ENCODE measurements at places on chromosomes 2 and 18.

DNA sequence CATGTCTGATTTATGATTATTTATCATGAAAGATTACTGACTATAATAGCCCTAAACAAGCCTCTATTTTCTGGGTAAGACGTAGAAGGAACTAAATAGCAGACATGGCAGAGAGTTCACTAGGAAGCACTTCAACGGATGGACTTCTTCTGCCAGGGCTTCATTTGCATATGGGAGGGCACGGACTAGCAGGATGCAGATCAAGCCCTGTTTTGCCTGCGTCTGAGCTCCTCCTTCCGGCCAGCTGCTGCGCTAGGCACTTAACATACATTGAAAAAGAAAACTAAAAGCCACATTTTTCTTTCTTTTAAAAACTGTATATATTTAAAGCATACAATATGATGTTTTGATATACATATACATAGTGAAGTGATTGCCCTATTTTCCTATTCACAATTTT is 340.0 kb upstream of the MEX3C start:
- DNase-seq: peak; percentile 40

DNA sequence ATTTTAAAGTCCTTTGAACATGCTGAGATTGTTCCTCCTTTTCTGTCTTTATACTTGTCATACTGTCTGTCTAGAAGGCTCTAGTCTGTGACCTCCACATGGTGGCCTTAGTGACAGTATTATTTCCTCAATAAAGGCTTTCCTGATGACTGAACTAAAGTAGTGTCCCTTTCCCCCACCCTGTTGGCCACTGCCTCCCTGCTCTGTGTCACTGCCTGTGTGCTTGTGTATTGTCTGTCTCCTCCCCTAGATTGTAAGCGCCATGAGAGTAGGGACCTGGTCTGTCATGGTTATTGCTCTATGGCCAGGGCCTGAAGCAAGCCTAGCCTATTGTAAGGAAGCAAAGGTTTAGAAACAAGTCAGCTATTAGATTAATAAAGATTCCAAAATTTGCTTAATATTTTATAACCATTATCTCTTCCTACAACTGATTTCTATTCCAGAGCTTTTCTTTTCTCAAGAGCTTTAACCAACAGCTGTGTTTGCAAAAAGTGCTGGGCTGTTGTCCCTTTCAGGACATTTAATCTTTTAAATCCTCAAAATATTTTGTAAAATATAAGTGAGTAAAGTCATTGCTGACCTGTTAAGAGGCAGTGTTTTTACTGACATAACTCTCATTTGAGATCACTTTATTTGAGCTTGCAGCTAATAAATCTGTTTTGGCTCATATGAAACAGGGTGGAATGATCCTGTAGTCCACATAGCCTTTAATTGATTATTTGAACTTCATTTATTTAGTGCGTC is 35.5 kb downstream of the DIS3L2 start:
- peak; percentile 77 for DNase-seq

GRCh38 chr2:105538840-105539239 is 140.0 kb upstream of the FHL2 start:
- no peak for DNase-seq

- peak; percentile 35 for DNase-seq
Measured at GRCh38 chr2:69559442-69560146, 83.9 kb downstream of the AAK1 start.

- no peak for DNase-seq
Measured at GRCh38 chr18:26448714-26449159, 99.6 kb downstream of the KCTD1 start.

- peak; percentile 57 for DNase-seq
Measured at GRCh38 chr2:105610576-105611332, 134.0 kb upstream of the NCK2 start.

DNA sequence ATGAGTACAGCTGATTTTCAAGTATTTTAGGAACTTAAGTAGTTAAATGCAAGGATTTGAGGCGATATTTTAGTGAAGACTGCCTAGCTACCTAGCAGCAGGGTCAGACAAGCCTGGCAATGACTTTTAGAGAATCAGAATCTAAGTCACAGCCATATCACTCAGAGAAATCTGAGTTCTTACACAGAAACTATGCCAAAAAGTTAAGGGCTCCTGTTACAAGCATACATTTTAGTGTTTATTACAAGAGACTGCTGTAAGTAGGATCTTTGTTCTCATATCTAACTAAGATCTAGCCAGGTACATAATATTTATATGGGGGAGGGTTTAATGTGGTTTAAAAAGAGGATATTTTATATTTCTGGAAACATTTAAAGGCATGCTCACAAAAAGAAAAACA is 37.5 kb downstream of the MAP4K3 start:
- DNase-seq: no peak

- no peak for DNase-seq
Measured at GRCh38 chr2:58734365-58734764, 493.2 kb upstream of the FANCL start.

DNA sequence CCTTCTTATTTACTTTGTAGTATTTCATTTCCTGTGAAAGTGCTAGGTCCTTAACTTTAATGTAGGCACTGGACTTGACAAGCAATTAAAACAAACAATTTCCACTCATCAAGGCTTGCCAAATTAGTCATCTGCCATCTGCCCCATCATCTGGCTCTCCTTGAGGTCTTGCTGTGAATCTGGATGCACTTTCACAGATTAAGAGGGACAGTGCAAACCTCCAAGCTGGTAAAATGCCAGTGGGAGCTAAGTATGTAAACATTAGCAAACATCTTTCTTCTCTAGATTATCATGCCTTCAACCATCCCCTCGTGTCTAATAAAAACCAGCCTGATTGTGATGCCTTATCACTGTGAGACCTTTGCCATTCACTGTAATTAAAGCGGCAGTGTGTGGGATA is 402.9 kb downstream of the ERBB4 start:
- DNase-seq: peak; percentile 3

- DNase-seq: no peak
Measured at GRCh38 chr18:51824746-51825145, 515.3 kb upstream of the DCC start.

- DNase-seq: no peak
Measured at GRCh38 chr18:9468998-9469397, 6.3 kb upstream of the RALBP1 start.

Data from muscle of leg (tissue), 16 donors.